NCI-H446 (cell line): ENCODE measurements at places on chromosomes 16 and 17.

GRCh38 chr17:66462010-66462409, 159.6 kb downstream of the PRKCA start:
- no peak for DNase-seq

DNA sequence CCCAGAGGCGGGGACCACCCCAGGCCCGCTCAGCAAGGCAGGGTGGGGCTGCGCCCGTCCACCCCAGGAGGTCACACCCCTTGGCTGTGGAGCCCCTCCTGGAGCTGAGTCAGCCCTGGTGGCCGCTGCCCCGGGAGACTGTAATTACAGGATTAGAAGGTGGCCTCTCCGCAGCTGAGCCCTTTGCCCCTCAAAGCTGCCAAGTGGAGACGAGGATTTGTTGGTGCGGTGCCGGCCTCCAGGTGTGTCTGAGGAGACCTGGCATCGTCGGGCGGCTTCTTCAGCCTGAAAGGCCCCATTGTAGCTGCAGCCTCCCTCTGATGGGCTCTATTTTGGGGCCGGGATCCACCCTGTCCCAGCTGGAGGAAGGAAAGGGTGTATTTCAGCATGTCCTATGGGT, 22.7 kb upstream of the SPNS2 start:
- no peak for DNase-seq

GRCh38 chr17:14044702-14045101, 24.6 kb upstream of the COX10 start:
- DNase-seq: no peak

DNA sequence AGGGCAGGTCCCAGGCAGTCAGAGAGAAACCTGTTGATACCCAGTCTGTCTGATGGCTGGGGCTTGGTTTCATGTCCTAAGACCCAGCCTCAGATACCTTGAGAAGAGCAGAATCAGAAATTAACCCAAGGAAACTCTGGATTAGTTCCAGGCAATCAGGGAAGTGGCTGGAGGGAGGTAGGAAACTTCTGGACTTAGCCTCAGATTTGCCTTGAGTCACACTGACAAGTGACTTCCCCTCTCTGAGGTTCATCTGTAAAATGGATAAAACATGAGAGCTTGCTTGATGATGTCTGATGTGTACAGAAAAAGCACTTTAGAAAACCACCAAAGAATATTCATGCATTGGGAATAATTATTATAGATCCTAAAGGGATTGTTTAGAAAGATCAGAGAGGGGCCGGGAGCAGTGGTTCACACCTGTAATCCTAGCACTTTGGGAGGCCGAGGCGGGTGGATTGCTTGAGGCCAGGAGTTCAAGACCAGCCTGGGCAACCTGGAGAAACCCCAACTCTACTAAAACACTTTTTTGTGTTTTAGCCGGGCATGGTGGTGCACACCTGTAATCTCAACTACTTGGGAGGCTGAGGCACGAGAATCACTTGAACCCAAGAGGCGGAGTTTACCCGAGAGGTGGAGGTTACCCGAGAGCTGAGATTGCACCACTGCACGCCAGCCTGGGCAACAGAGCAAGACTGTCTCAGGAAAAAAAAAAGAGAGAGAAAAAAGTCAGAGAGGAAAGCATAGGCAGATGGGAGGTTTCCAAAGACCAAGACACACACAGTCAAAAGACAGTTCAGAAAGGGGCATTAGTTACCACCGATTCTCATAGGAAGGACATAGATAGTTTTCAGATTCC, 3.8 kb downstream of the CIITA start:
- no peak for DNase-seq

- no peak for DNase-seq
These were observed 164.8 kb downstream of the CMIP start for GRCh38 chr16:81609323-81609892.

DNA sequence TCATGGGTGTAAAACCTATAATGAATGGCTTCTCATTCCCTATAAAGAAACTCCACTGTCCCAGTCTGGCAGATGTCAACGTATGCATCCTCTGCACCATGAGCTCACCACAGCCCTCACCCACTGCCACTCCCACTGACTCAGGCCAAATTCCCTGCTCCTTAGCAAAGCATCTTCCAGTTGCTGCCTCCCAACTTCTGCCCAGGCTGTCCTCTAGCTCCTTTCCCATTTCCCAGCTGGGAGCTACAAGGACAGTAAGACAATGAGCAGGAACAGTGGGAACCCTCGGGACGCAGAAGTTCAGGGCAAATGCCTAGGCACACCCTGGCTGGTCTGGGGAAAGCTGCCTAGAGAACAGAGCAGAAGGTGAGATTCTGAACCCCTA, 9.1 kb upstream of the THAP11 start:
- no peak for DNase-seq
